ENCODE measurements at places on chromosomes 12 and 14.
A peak's percentile ranks its signal among the peaks of the same experiment; 100 is the strongest.

DNA sequence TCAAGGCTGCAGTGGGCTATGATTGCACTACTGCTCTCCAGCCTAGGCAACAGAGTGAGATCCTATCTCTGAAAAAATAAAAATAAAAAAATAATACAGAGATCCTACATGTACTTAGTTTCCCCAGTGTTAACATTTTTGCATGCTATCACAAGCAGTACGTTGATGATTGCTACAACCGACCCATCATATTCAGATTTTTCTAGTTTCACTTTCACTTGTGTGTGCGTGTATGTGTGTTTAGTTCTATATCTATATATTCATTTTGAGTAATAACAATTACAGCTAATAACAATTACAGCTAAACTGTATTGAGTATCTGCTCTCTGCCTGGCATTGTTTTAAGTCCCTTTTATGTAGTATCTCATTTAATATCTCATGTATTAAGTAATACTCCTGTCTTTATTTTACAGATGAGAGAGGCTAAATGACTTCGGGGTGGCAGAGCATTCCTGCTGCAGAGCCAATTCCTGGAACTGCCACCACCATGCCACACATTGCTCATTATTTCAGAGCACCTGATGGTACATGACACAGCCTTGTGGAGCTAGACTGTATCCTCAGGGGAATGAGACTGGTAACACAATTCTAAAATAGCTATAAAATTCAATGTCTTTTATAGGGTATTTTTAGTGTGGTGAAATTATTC lies 153.1 kb downstream of the BCAT1 start:
- DNase-seq = no peak

GRCh38 chr12:104698871-104699270 lies 242.1 kb downstream of the CHST11 start:
- peak; percentile 24 for DNase-seq

GRCh38 chr12:25424211-25424731 lies 128.8 kb downstream of the LMNTD1 start:
- peak; percentile 83 for DNase-seq

- DNase-seq = peak; percentile 93
Measured at GRCh38 chr12:76883151-76883550, 4.3 kb upstream of the CSRP2 start.

- peak; percentile 71 for DNase-seq
Measured at GRCh38 chr14:61152851-61153364, 128.2 kb downstream of the TMEM30B start.

GRCh38 chr14:94670692-94671285 lies 58.6 kb downstream of the SERPINA3 start:
- no peak for DNase-seq

DNA sequence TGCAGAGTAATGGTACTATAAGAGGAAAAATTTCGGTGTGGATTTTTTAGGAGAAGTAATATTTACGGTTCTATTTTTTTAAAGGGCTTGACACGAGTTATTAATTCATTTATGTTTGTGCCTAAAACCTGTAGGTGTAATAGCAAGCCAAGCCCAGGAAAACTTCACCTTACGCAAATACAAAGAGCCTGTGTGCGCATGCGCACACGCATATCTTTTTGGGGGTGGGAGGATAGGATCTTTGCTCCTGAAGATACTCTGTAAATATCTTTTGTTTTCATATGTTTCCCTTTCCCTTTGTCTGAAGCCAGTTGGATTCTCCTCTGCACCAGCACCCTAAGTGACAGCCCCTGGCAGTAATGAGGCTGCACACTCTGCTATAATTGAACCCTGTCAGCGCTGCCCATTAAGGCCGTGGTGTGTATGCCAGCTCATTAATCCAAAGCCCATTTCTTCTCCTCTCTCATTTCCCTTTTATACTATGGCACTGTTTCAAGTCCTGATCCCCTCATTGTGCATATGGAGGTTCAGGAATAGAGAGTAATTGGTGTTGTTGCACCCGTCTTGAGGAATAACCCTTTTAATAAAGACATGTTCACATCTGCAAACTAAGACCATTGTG lies 327.2 kb upstream of the E2F7 start:
- DNase-seq = no peak

GRCh38 chr12:54191126-54191525 lies 2.3 kb upstream of the SMUG1 start:
- DNase-seq = no peak

DNA sequence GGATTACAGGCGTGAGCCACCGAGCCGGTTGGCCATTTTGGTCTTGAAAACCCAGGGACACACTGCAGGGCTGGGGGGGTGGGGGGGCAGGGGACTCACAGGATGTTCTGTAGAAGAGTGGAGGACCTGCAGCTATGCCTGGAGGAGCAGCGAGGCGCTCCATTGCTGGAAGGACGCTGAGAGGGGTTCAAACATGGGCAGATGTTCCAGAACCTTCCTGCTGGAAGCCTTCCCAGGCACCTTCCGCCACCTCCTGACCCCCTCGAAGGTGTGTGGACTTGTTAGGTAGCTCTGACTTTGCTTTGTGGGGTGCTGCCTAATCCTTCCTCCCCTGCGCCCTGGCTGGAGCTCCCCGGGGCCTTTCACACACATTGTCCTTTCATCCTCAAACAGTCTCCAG lies 19.6 kb upstream of the PPP1R13B start:
- no peak for DNase-seq

GRCh38 chr12:31363831-31364230 lies 37.9 kb upstream of the SINHCAF start:
- DNase-seq = no peak

- peak; percentile 63 for DNase-seq
Measured at GRCh38 chr12:53190108-53190729, 9.5 kb upstream of the CSAD start.

GRCh38 chr14:77967110-77967509 lies 167.2 kb downstream of the ADCK1 start:
- DNase-seq = no peak

DNA sequence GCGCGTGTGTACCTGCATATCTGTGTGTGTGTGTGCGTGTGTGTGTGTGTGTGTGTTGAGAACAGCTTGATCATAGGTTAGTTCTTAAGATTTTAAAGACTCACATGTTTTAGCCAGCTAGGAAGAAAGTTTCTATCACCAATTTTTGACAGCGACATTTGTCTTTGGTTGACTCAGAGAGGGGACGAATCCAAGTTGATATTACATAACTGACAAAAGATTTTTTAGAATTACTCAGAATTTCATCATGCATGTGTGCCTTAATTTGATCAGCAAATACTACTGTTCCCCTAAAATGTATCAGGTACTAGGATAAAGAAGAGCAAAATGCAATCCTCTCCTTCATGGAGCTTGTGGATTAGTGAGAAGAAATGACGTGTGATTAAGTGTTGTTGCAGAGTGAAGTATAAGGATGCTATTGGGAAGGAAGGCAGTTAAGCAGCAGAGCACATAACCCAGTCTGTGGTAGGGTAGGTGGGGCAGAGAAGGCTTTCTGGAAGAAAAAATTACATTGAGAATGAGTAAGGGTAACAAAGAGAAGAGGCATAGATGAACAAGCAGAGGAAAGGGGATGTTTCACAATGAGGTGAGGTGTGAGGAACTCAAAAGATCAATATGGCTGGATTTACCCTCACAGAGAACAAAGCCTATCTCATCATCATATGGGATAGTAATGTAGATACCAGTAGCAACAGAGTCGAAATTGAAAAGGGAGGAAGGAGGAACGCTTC lies 77.5 kb downstream of the ELK3 start:
- DNase-seq = peak; percentile 44

- DNase-seq = peak; percentile 3
Measured at GRCh38 chr14:96681829-96682228, 115.4 kb upstream of the VRK1 start.

DNA sequence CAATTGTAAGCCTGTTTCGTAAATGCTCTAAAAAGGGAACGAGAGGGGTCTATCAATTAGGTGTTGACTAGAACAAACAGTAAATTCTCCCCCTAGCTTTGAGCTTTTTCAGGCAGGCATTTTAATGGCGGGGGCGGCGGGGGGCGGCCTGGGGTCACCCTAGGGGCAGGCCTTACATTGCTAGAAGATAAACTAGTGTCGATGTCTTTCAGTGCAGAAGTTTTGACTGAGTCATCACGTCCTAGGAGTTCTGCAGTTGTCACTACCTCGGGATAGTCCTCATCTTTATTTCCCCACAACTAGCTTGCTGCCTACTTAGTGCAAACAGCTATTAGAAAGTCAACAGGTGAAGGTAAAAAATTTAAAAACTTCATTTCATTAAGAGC lies 1.6 kb downstream of the ATP6V1D start:
- DNase-seq = peak; percentile 13

DNA sequence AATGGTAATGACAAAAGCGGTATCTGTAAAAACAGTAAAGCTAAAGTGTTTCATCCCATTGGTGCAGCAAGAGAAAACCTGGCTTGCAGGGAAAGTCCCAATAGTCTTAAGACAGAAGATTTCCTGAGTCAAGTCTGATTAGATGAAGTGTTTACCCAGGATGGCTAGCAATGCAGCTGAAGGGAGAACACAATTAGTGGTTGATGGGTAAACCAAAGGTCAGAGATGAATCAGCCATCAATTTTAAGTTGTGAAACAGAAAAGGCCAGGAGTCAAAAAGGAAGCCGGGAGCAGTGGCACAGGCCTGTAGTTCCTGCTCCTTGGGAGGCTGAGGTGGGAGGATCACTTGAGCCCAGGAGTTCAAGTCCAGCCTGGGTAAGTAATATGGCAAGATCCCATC lies 52.6 kb downstream of the SEC23A start:
- DNase-seq = peak; percentile 51
